ENCODE measurements at places on chromosomes 5 and 9.

GRCh38 chr9:129172816-129173215 lies 5.2 kb downstream of the IER5L start:
- no peak for DNase-seq

DNA sequence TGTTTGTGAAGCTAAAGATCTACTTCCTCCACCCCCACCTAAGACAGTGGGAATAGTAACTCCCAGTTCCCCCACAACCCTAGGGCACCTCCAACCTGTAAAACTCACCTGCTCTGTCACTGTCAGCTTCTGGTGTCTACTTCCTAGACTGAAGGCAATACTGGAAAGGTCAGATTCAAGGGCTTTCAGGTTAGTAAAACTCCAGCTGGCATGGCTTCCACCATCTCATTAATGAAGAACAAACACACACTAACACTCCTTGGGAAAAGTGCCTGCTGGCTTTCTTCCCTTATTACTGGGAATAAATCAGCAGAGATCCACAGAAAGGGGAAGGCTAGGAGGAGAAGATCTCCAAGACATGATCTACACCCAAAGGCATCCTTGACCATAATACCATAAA lies 109.9 kb downstream of the TMEM174 start:
- no peak for DNase-seq

- DNase-seq, result no peak
These were observed 33.1 kb downstream of the BOD1 start for GRCh38 chr5:173583346-173583745.

- DNase-seq, result no peak
These were observed 25.4 kb downstream of the MRPL22 start for GRCh38 chr5:154966081-154966841.

DNA sequence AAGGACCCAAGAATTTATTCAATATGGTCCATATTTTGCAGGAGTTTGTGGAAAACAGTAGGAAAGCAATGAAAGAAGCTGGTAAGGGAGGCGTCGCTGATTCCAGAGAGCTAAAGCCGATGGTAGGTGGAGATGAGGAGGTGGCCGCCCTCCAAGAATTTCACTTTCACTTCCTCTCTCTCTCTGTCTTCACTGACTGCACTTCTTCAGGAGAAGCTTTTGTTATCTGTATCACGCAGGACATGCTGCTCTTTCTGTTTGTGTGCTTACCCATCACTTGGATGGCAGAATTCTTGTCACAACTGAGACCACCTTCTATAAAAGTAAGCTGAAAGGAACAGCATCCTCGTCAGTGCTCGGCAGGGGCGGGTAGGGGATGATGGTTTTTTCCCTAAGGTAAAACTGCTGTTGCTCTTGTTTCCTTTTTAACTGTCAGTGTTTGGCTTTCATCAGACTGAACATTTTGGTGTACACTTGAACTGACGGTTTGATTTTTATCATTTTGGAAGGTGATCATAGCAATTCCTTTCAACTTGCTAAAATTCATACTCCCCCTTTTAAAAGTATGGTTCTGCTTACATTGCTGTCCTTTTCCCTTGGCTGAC lies 62.4 kb upstream of the FSD1L start:
- no peak for DNase-seq
